ENCODE measurements at places on chromosomes 1 and 21.

DNA sequence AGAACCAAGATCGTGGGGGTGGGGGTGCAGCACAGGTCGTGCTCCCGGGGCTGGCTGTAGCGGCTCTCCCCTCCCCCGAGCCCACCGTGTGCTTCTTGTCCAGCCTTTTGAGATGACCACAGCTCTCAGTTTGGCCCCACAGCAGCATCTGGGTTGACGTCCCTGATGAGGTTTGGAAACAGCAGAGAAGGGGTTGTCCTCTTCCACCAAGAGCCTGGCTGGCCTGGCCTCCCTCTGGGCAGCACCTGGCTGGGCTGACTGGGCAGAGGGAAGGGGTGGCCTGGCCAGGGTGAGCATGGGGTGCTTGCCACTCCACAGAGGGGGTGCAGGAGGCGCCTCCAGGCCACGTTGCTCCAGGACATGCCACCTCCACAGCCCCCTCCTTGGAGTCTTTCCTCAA lies 61.5 kb downstream of the SKI start:
- no peak for DNase-seq

DNA sequence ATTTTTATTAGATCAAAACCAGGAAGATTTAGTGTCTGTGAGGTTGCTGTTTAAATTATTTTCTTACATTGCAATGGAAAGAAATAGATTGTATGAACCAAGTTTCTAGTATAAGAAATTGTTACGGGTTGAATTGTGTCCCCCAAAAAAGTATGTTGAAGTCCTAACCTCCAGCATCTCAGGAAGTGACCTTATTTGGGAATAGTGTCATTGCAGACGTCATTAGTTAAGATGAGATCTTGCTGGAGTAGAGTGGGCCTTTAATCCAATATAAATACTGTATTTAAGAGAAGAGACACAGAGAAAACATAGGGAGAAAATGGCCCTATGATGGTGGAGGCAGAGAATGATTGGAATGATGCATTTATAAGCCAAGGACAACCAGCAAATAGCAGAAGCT lies 188.7 kb upstream of the SAMSN1 start:
- no peak for DNase-seq

- no peak for DNase-seq
Measured at GRCh38 chr21:45175326-45176095, 101.1 kb downstream of the ADARB1 start.

GRCh38 chr21:44931501-44932407 lies 8.1 kb upstream of the SLX9 start:
- no peak for DNase-seq

- DNase-seq = no peak
Measured at GRCh38 chr1:58895082-58895481, 111.2 kb upstream of the JUN start.

DNA sequence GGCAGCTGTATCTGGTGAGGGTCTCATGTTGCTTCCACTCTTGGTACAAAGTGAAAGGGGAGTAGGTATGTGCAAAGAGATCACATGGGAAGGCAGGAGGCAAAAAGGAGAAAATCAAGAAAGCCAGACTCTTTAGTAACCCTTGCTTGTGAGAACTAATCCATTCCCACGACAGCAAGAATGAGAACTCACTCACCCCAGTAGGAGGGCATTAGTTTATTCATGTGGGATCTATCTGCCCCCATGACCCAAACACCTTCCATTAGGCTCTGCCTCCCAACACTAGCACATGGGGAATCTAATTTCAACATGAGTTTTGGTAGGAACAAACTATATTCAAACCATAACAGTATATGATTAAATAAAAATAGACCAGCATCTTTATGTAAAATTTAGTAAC lies 57.6 kb downstream of the ZNHIT6 start:
- DNase-seq = no peak

GRCh38 chr1:6523566-6523965 lies 30.7 kb downstream of the NOL9 start:
- DNase-seq = no peak

GRCh38 chr1:243746751-243747150 lies 103.3 kb downstream of the AKT3 start:
- DNase-seq = no peak

GRCh38 chr1:34155860-34156259 lies 9.2 kb downstream of the CSMD2 start:
- DNase-seq = no peak

DNA sequence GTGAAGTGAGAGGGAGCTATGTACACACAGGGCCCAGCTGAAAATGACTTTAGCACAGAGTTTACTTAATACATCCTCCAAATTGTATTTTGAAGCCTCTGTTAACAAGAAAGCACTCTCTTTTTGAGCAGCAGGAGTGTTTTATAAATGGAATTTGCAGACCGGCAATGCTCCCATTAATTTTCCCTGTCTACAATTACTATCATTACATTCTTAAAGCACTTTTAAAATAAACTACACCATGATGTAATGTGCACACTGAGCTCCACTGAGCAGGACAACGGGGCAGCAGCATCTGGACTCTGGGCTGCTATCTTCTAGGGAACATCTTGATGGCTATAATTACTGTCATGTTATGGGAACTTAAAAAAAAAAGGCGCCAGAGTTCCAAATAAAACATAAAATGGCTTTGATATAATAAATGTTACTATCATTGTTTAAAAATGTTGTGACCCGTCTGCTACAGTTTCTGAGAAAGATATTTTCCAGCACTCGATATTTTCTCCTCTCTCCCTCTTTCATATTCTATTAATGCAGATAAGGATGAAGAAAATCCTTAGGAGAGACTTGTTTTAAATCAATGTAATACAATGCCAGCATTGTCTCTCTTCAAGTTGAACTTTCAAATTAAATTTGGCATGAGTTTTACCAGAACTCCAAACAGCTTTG lies 150.9 kb downstream of the HLX start:
- no peak for DNase-seq

DNA sequence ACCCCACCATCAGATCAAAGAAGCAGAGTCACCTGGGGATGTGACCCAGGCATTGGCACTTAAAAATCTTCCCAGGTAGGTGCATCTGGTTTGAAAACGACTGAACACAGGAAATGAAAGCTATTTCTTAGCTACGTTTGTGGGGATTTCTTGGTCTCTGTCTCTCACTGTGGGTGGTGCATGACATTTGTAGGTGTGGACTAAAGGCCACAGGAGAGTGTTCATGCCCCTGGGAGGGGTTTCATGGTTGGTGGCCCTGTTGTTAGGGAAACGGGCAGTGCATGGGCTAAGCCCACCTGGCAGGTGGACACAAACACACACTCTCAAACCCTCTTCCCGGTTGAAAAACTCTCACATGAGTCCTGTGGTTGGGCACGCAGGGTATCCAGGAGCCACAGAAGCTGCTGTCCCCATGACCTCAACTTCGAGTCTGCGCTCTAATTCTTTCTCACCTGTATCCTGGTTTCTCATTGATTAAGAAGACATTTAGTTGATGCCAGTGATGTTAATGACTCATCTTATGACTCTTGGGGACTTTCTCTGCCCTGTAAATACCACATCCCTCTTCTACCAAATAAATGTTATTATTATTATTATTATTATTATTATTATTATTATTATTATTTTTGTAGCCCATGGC lies 119.4 kb downstream of the MRPS6 start:
- no peak for DNase-seq

DNA sequence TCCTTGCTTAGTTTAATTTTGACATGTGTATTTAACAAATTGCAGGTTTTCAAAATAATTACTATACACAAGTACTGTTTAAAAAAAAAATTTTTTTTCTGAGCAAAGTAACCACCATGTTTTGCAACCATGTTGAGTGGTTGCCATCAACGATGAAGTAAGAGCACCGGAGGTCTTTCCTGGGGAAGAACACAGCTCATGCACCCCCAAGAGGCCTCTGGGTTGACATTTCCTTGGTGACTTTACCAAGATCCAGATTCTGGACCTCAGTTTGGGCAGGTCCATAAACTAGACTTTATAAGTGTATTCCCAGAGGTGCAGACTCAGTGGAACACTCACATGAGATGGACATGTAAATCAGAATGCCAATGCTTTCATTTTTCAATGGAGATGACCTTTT lies 36.8 kb upstream of the RALGPS2 start:
- no peak for DNase-seq

GRCh38 chr1:65113298-65113697 lies 34.7 kb upstream of the AK4 start:
- DNase-seq = no peak

DNA sequence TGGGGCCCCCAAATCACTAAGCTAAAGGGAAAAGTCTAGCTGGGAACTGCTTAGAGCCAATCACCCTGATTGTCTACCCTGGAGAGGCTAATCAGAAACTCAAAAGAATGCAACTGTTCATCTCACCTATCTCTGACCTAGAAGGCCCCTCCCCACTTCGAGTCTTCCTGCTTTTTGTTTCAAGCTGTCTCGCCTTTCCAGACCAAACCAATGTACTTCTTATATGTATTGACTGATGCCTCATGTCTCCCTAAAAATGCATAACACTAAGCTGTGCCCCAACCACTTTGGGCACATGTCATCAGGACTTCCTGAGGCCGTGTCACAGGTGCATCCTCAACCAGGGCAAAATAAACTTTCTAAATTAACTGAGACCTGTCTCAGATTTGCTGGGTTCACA lies 209.5 kb downstream of the APP start:
- no peak for DNase-seq

- no peak for DNase-seq
Measured at GRCh38 chr1:52748119-52748518, 21.9 kb downstream of the ZYG11B start.

- no peak for DNase-seq
Measured at GRCh38 chr1:246063013-246063616, 444.0 kb downstream of the SMYD3 start.

- no peak for DNase-seq
Measured at GRCh38 chr1:93749487-93749886, 67.8 kb upstream of the BCAR3 start.

GRCh38 chr1:36447450-36447849 lies 2.8 kb downstream of the OSCP1 start:
- DNase-seq = no peak

DNA sequence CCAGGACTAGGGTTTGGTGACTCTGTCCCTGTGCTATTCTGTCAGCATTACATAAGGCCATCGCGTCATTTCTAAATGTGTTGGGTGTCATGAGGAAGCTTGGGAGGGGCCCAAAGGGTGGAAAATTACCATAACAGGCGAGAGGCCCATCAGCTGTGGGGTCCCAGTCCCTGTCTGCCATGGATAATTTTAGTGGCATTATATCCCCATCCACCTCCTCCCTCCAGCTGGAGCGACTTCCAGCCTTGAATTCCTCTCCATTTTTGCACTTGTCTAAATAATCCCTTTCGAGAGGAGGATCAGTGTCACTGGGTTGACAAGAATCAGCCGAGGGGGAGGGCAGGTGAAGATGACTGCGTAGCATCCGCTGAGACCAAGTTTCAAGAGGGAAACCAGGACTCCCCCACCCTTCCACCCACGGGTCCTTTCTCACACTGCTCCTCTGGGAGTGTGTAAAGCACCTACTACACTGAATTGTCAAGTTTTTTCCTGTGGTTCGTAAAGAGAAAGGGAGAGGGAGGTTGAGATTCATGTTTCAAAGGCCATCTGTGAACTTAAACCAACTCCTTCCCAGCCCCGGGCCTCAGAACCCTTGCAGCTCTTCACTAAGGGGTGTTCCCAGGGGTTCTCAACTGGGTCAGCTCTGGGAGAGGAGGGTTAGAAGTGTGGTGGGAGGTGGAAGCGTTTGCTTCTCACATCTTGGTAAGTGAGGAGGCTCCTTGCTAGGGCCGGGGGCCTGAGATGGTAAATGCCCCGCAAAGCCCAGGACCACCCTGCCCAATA lies 29.2 kb downstream of the VASH2 start:
- no peak for DNase-seq

DNA sequence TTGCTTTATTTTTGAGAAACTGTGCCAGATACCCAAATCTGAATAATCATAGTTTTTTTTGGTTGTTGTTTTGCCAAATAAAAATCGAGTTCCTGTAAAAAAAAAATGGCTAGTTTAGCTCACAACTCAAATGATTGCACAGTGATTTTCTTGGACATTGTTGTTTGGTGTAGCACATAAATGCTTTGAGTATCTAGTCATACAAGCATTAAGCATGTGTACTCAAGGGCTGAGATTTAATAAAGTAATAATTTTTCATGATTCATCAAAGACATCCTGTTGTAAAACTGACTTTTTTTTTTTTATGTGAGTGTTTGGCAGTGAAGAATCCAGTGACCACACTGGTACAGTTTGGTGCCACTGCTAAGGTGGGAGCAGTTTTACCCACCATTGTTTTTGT lies 18.8 kb downstream of the ITSN1 start:
- DNase-seq = no peak

- no peak for DNase-seq
Measured at GRCh38 chr1:118841521-118841920, 146.6 kb downstream of the TBX15 start.

GRCh38 chr1:211527888-211528287 lies 35.9 kb upstream of the RD3 start:
- no peak for DNase-seq

- no peak for DNase-seq
Measured at GRCh38 chr1:23908453-23909341, 4.5 kb downstream of the CNR2 start.

Measured in stimulated activated CD8-positive, alpha-beta memory T cell treated with anti-CD3 and anti-CD28 coated beads, Interleukin-4, amount 100 ng/mL, for 1 hour (primary cell).